Stimulated activated CD8-positive, alpha-beta memory T cell treated with anti-CD3 and anti-CD28 coated beads, Interleukin-2, amount 100 ng/mL, for 1 hour (primary cell): ENCODE measurements at places on chromosomes 1 and 21.

- DNase-seq = no peak
Measured at GRCh38 chr1:201096041-201096461, 16.2 kb downstream of the CACNA1S start.

GRCh38 chr1:242813490-242814091, 289.1 kb upstream of the PLD5 start:
- DNase-seq = no peak

DNA sequence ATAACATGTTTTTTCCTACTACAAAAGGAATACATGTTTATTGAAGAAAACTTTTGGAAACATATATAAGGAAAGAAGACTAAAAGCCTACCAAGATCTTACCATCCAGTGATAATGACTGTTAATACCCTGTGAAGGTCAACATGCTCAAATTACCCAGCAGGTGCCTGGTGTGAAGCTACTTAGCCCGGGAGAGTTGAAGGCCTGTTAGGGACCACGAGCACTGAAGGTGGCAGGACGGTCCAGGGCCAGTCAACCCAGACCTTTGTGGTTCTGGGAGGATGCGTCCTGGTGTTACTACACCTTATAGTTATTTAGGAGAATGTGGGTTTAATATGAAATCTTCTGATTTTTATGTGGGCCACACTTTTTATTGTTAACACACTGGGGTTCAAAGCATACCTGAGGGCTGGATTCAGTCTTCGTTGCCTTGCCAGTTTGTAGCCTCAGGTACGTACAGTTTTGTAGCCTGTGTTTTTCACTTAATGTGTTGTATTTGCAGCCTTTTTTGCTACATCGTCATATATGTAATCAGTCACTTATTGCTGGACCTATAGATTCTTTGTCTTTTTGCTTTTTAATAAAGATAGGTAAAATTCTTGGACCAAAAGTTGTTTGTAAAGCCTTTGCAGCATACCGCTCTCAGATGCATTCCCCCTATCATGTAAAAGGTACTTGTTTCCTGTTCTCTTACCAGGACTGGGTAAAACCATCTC, 9.8 kb downstream of the ITSN1 start:
- no peak for DNase-seq

DNA sequence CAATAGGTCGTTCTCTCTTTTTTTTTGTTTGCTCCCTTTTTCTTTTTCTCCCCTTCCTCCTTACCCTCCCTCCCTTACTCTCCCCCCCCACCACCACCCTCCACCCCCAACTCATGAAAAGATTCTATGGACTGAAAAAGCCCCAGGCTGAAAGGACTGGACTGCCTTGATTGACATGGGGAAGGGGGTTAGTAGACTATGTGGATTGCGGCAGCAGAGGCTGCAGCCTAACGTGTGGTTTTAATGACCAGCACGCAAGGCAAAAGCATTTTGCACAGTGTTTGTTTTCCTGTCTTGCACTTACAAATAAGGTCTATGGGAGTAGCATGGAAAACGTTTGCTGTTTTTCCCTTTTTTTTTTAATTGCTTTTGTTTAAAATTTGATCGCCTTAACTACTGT, 5.5 kb downstream of the ZBTB18 start:
- DNase-seq = no peak

- no peak for DNase-seq
Measured at GRCh38 chr1:24898909-24899439, 31.1 kb downstream of the RUNX3 start.

DNA sequence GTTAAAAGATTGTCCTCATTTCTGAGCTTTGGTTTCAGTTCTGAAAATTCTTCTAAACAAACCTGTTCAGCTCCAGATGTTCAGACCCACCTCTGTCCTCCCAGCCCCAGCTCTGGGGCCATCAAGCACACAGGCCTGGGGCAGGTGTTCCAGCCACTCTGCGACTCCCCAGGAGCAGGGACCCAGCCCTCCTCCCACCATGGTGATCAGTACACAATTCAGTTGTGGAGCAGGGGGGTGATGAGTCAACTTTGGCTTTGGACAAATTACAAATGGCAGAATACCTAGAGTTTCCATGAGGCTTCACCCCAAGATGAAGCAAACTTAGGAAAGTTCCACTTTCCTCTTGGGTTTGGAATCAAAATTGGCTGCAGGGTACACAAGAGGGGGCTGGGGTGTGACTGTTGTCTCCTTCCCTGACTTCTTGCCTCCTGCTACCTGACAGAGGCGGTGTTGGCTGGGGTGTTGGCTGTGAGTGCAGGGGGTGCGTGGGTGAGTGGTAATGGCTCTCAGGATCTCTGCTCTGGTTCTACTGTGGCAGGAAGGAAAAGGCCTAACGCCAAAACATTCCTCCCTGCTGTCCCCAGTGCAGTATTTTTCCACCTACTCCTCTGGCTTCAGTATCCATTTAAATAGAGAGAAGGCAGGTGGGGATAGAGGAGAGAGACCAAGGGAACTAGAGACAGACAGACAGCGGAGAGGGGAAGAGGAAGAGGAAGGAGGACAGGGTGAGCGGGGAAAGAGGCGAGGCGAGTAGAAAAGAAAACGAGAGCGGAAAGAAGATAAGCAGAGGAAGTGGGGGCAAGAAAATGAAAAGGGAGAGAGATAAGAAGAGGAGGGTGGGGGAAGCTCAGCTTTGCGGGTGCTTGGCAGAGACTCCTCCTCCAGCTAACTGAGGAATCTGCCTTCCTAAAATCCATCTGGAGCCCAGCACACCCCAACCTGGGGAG, 20.6 kb upstream of the LRRN2 start:
- DNase-seq = no peak

GRCh38 chr1:246724731-246725095, 504 bp downstream of the SCCPDH start:
- no peak for DNase-seq

GRCh38 chr1:15331180-15331579, 78.5 kb upstream of the EFHD2 start:
- no peak for DNase-seq

- DNase-seq = no peak
Measured at GRCh38 chr1:229086091-229086490, 184.8 kb upstream of the RAB4A start.

DNA sequence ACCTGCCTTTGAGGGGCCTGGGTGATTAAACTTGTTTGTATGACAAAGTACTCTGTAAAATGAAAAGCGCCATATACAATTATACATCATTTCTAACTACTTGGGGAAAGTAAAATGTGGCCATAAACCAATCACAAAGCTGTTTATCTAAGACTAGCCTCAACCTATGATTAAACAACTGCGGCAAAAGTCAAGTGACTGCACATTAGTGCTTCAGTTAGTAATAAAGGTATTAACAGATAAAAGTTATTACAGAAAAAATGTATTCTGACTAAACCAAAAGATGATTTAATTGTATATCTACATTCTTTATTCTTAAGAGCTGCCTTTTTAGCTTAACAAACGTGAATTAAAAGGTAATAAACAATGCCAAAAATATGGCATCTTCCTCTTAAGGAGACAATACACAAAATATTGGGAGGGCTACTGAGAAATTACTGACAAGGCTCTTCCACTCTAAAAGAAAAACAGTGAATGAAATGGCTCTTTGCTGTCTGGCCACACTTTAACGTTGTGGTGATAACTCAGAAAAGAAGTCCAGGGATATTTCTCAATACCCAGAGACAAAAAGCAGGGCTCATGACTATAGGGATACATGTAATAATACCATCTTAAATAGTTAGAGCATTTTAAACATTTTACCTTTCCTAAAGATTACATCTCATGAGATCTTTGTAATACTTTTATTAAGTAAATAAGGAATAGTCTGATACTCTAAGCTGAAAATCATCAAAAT, 8.6 kb downstream of the ARHGAP29 start:
- DNase-seq = no peak

DNA sequence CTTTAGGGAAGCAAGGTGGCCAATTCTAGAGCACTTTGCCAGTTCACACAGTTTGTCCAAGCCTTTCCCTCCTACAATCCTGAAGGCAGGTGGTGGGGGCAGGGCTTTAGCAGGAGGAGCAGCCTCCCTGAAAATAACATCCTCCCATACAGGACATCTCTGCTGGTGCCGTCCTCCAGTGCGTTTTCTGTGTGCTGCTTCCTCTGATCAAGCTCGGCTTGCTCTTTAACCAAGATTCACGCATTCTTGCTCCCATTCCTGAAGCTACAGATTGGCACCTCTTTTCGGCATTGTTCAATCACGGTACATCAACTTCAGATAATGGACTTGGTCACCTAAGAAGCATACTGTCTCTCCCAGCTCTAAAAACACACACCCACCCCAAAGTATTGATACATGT, 7.5 kb upstream of the DPT start:
- DNase-seq = no peak

- no peak for DNase-seq
Measured at GRCh38 chr1:24279590-24280232, 39.4 kb upstream of the GRHL3 start.

DNA sequence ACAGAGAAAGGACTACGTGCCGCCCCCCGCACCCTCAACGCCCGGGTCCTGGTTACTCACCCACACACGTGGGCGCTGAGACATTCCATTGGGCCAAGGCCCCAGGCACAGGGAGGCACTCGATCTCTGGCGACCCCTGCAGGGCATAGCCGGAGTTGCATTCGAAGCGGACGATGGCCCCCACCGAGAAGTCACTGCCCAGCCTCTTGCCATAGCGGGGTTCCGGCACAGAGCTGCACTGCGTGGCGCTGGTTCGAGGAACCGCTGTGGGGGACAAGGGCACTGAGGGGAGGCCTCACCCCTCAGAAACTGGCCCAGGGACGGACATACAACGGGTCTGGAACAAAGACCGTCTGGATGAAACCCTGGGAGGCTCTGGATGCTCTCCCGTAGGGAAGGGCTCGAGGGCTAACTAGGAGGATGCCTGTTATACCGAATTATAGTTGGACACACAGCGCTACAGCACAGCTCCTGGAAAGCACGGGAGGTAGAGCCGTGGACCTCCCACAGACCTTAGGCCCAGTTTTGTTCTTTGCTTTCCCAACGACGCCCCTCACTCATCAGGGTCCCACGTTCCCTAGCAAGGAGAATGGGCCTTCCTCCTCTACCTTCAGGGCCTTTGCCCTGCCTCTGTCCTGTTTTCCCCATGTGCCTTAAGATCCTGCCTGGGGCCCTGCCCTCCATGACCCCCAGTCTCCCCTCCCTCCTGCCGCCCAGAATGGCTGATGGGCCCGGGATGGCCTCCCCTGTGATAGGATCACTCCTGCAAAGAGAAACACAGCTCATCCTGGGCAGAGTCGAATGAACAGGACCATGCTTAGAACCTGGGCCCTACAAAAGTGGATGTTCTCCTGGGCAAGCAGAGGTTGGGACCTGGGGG, 152.8 kb downstream of the ZSCAN20 start:
- no peak for DNase-seq

DNA sequence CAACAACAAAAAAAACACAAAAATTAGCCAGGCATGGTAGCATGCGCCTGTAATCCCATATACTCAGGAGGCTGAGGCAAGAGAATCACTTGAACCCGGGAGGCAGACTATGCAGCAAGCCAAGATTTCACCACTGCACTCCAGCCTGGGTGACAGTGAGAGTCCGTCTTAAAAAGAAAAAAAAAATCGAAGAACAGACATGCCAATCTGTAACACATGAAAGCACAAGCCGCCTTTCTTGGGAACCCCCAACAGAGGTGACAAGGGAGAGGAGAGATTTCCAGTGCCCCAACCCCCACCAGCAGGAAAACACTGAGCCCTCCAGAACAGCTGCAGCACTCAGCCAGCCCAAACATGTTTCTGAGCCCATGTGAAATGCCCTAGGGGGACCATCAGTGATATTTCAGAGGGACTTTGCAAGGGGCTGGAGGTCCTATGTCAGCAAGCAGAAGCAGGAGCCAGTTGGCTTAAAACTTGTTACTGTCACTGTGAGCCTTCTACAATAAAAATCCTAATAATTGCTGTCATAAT, 14.2 kb upstream of the EFNA1 start:
- no peak for DNase-seq

GRCh38 chr1:30852026-30852425, 56.5 kb downstream of the SDC3 start:
- DNase-seq = no peak

GRCh38 chr1:207789792-207790787, 38.2 kb downstream of the CD46 start:
- no peak for DNase-seq

GRCh38 chr1:2275796-2276536, 47.8 kb downstream of the SKI start:
- no peak for DNase-seq

- no peak for DNase-seq
Measured at GRCh38 chr1:211842518-211842917, 12.0 kb upstream of the LPGAT1 start.

DNA sequence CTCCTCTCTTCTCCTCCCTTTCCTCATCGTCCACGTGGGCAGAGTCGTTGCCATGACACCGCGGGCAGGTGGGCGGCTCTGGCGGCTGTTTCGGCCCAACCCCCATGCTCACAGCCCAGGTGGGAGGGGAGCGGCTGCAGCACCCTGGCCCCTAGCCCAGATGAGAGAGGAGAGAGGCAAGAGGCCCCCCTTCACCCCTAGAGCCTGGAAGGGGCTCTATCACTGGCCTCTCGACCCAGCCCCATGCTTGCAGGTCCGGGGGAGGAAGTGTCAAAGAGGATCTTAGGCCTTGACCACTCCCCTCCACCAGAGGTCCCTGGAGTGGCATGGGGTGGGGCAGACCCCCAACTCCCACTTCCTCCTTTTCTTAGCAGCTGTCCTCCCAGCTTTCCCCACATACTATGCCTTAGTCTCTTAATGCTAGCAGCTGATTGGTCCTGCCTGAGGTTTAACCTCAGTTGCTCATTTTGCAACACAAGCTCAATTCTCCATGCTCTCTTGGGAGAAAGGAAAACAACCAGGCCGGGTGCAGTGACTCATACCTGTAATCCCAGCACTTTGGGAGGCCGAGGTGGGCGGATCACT, 10.4 kb downstream of the DLGAP3 start:
- DNase-seq = no peak

GRCh38 chr21:36450511-36450910, 29.4 kb downstream of the CLDN14 start:
- no peak for DNase-seq

DNA sequence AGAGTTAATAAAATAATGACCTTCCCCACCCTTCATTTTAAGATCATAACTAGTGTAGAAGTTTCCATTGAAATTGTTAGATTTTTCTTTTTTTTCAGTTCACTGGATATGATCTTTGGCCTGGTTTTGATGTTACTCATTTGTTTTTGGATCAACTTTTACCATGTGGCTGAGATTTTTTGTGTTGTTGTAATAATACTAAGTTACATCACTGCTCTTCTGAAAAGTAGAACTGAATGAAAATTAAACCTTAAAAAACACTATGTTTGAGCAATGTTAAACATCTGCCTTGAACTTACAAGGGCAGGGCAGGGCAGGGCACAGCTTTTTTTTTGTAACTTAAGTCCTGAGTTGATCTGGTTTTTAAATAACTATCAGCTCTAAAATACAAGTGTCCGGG, 204.8 kb upstream of the ADAMTS5 start:
- DNase-seq = no peak

GRCh38 chr1:202586018-202586821, 124.0 kb downstream of the SYT2 start:
- no peak for DNase-seq
